ENCODE measurements at places on chromosomes 1 and 21.

- DNase-seq = peak; percentile 69
Observed at GRCh38 chr1:33055210-33056008, 18.7 kb upstream of the AK2 start.

DNA sequence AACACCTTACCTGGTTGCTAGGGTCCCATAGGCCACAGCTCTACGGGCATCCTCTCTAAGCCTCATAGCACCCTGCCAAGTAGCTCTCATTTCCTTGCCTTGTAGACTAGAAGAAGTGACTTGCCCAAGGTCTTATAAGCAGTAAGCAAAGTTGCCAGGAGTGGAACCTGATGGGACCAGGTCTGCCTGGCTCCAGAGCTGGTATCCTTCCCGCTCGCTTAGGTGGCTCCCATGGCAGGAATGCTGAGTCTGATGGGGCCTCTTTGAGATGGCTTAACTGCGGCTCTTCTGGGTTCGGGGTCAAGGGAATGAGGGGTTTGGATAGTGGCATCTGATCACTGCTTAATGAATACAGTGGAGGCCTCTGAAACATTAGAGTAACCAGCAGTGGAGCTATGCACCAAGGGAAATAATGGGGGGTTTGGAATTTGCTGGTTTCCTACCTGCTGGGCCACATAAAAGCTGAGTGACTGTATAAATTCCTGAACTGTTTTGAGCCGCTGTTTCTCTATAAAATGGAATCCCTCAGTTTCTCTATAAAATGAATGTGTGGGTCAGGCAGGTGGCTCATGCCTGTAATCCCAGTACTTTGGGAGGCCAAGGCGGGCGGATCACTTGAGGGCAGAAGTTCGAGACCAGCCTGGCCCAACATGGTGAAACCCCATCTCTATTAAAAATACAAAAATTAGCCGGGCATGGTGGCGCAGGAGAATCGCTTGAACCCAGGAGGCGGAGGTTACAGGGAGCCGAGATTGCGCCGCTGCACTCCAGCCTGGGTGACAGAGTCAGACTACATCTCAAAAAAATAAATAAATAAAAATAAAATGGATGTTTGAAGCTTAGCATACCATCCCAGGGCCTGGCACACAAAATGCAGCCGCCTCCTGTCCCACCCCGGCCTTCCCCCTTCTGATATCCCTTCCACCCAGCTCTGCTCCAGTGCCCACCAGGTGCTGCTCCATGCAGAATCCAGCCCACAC, 12.4 kb downstream of the FAM151A start:
- no peak for DNase-seq

DNA sequence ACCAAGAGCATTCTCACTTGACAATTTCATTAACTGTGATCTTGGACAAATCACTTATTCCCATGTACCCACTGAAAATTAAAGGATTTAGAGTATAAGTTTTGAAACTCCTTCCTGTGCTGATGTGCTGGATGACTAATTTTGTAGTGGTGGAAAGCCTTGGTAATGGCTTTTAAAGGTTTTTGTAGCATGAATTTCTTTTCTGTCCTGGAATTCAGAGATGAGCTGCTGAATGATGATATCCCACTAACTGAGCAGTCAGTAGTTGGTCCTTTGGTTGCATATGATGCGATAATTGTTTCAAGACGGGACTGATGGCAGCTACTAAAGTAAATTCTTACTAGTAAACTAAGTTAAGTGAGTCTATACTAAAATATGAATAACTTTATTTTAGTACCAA, 5.2 kb downstream of the RPL5 start:
- no peak for DNase-seq

DNA sequence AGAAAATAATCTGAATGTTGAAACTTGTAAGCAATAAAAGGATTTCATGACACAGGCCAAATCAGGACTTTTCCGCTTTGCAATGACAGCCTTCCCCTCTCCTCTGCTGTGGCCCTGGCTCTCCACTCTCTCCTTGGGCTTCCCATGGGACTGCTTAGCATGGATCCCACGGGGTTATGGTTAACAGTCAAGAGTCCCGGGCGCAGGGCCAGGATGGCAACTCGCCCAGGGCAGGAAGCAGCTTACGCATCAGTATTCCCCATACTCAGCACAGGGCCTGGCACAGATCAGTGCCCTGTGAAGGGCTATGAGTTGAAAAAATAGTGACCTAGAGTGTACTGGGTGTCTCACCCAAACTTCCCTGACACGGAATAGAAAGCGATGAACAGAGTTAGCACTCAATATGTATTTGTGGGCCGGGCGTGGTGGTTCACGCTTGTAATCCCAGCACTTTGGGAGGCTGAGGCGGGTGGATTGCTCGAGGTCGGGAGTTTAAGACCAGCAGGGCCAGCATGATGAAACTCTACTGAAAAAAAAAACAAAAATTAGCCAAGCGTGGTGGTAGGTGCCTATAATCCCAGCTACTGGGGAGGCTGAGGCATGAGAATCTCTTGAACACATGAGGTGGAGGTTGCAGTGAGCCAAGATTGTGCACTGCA, 29.1 kb upstream of the GRHL3 start:
- no peak for DNase-seq

- no peak for DNase-seq
Observed at GRCh38 chr1:98059620-98060019, 138.8 kb upstream of the DPYD start.

All from common myeloid progenitor, CD34-positive (primary cell).